A549 (cell line): ENCODE measurements at places on chromosomes 2 and 18. TPM values are rescaled to one million over a fixed set of nuclear protein-coding genes. Genes with fewer than 3 reads are reported as not detected.

Gene TMEM185B
- polyA plus RNA-seq: 28.7 to 31.5 TPM (median 30.3 TPM) in 3 replicates

Gene CNTNAP5
- polyA plus RNA-seq: not detected in 3 replicates

Gene ZFP36L2
- 14.5 to 18.2 TPM (median 17.3 TPM) in 3 replicates for polyA plus RNA-seq

Gene C2orf80
- not detected in 3 replicates for polyA plus RNA-seq

Gene OTOS
- not detected in 3 replicates for polyA plus RNA-seq

Gene ZRANB3
- 6.2 to 7.8 TPM (median 7.3 TPM) in 3 replicates for polyA plus RNA-seq

Gene KCNG3
- 0.56 to 0.70 TPM (median 0.58 TPM) in 3 replicates for polyA plus RNA-seq

Gene EPAS1
- 111 to 128 TPM (median 122 TPM) in 3 replicates for polyA plus RNA-seq

Gene RHBDD1
- 8.3 to 8.6 TPM (median 8.6 TPM) in 3 replicates for polyA plus RNA-seq

Gene REG3A
- not detected in 3 replicates for polyA plus RNA-seq

Gene TAF4B
- 2.5 to 3.5 TPM (median 2.9 TPM) in 3 replicates for polyA plus RNA-seq
